ENCODE measurements at places on chromosomes 16 and 17.

DNA sequence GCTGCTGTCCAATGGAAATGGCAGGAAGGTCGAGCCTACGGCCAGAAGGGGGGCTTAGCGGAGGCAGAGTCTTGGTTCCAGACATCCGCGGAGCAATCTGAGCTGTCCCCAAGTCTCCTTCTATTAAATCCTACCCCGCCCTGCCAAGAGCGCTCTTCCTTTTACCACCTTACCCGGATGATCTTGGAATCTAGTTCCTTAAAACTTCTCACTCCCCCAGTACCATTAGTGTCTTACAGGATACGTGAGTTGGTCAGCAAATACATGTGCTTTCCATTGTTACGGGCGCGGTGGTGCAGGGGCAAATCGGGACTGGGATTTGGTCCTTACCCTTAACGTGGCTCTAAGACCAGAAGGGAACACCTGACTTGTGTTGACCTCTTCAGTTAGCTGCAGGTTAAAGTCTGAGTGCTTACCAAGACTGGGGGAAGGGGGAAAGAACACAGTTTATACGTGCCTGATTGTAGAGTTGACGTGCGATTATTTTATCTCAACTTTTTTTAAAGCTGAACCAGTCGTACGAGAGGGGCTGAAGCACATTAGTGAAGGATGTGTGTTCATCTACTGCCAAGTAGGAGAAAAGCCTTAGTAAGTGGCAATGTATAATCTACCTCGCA is 495 bp downstream of the TXNDC17 start:
- no peak for DNase-seq

- no peak for DNase-seq
Observed at GRCh38 chr16:2455081-2455845, 4.6 kb upstream of the TEDC2 start.

- peak; percentile 74 for DNase-seq
Observed at GRCh38 chr17:29592850-29593551, at the start of gene ANKRD13B. TSS of gene ANKRD13B (plus strand) at chr17:29593132. CDS start at chr17:29593622, 490 bp downstream.

DNA sequence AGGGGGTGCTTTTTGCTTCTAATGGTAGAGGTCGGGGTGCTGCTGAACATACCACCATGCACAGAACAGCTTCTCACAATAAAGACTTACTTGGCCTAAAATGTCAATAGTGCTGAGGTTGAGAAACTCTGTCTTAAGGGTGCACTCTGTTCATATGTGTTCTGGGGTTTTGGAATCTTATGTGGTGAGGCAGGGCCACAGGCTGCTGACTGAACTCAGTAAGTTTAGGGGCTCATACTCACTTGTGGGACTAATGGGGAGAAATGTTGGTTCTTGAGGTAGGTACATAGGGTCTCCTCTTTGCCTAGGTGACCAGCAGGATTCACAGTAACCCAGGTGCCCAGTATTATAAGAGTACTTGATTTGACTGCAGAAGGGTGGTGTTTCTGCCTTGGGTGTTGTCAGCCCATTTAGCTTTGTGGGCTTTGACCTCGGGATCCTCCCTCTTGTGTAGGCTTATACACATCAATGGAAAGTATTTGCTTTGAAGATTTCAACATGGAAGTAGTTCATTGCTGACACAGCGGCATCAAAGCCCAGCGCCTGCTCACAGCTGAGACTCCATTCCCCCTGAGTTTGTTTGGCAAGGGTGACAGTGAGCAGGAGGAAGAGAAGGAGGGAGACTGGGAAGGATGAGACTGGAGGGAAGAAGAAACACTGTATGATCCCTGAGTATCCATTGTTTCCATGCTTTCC is 17.2 kb downstream of the SLC7A6 start:
- DNase-seq, result no peak

GRCh38 chr17:59892251-59892923 is 356 bp downstream of the TUBD1 start:
- DNase-seq, result no peak

DNA sequence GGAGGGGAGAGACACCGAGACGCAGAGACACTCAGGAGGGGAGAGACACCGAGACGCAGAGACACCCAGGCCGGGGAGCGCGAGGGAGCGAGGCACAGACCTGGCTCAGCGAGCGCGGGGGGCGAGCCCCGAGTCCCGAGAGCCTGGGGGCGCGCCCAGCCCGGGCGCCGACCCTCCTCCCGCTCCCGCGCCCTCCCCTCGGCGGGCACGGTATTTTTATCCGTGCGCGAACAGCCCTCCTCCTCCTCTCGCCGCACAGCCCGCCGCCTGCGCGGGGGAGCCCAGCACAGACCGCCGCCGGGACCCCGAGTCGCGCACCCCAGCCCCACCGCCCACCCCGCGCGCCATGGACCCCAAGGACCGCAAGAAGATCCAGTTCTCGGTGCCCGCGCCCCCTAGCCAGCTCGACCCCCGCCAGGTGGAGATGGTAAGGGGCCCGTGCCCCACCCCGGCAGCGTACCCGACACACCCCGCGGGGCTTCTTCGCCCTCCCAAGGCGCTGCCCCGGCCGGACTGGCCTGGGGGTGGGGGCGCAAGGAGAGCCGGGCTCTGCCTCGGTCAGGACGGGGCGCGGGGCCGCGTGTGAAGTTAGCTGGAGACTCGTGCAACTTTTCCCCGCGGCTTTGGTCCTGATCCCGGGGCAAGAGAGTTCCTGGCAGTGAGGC is 427 bp downstream of the PPP1R1B start:
- DNase-seq, result no peak

- DNase-seq, result no peak
Observed at GRCh38 chr17:37062021-37062420, 113.3 kb downstream of the AATF start.

- peak; percentile 40 for DNase-seq
Observed at GRCh38 chr17:56478836-56479447, 114.6 kb upstream of the NOG start.

- DNase-seq, result no peak
Observed at GRCh38 chr17:54899721-54900456, 763 bp upstream of the TOM1L1 start.

GRCh38 chr17:66904760-66905624 is 59.5 kb upstream of the CACNG4 start:
- no peak for DNase-seq

GRCh38 chr17:17837380-17837821 is 615 bp upstream of the SREBF1 start:
- no peak for DNase-seq

GRCh38 chr16:89572485-89573205 is 2.9 kb upstream of the CPNE7 start:
- DNase-seq, result no peak

DNA sequence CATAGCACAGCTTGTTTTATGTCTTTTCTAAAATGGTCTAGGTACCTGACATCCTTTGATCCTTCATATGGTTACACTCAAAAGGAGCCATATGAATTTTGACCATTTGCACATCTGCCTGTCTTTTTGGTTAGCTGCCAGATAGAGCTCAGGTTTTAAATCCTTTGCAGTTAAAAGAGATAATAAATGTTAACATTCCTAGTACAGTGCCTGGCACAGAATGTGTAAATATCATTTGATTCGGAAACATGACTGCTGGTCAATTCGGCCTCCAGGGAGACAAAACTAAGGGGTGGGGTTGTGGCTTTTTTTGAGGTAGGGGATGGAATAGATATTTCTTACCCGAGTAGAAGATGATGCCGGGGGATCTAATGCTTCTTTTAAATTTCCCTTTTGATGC is 64.2 kb downstream of the FTO start:
- no peak for DNase-seq

DNA sequence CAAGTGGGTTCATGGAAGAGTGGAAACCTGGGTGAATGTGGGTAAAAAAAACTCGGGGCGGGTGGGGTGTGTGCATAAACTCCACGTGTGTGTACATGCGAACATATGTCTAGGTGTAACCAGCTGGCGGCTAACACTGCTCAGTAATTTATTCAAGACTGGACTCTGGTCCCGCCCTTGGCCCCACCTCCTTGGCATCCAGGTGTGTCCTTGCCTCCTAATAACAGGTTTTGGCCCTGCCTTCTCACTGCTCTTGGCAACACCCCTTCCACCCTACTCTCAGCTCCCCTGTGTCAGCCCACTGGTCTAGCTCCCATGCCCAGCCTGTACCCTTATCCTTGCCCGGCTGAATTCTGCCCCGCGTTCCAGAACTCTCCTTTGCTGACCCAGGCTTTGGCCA is 8.3 kb downstream of the FLII start:
- DNase-seq, result no peak

DNA sequence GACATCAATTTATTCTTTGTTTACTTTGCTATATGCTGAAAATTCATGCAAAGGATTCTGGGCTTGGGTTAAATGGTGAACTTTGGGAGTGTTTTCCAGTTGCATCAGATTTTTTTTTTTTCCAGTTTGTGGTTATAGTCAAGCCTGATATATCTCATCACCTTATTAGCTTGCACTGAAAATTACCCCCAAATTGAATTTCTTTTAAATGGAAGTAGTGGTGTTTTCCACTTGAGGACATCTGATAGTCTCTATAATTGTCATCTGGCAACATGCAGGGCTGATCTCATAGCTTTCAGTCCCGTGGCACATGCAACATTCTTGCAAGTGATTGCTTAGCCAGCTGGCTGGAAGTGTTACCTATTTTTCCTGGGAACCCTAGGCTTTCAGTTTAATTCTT is 4.7 kb upstream of the KRTAP3-1 start:
- DNase-seq, result no peak

DNA sequence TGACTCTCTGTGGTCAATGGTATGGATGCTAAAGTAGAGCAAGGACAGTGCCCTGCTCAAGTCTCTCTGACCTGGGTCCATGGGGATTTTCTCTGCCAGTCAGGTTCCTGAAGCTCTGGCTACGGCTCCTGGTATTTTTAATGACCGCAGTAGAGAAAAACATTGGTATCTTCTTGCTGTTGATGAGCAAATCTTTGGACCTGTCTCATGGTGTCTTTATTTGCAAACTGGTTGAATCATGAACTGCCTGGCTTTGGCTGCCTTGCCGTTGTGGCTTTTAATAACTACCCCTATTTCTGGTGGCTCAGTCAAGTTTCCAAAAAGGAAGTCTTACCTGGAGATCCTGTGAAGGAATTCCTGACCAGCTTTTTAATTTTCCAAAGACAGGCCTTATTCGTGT is 8.7 kb downstream of the FAM234A start:
- DNase-seq, result no peak

DNA sequence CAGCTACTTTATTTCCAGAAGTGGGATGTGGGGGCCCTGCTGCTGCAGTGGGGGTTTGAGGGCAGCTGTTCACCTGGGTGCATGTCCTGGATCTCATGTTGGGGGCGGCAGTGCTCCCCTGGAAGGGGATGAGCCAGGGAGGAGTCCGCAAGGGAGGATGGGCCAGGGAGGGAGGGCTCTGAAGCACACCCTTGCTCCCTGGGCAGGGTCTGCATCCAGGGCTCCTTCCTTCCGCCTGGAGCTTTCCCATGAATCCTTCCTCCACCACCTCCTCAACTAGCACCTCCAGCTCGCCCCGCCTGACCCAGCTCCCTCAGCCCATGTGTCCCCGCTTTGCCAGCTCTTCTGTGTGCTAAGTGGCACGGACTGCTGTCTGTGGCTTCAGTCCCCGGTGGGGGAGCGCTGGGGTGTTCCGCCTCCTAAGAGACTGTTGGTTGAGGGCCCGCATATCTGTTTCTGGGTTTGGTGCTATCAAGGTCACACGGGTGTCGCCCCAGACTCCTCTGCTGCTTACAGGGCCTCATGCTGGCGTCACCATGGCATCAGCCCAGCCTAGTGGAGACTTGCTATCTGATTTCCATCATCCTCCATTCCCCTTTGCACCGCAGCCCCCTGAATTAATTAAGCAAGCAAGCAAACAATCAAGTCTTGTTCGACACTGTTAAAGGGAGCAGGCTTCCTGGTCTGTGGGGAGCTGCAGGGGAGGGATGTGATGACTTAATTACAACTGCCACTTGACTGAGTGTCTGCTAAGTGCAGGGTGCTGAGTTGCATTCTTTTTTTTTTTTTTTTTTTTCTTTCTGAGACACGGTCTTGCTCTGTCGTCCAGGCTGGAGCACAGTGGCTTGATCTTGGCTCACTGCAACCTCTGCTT is 71.8 kb downstream of the PRKCA start:
- DNase-seq, result no peak

- no peak for DNase-seq
Observed at GRCh38 chr17:35705705-35706104, 25.7 kb upstream of the RASL10B start.

- DNase-seq, result no peak
Observed at GRCh38 chr16:86579268-86580062, 1.1 kb downstream of the FOXL1 start.

- DNase-seq, result no peak
Observed at GRCh38 chr17:32385121-32385520, 35.2 kb downstream of the ZNF207 start.

DNA sequence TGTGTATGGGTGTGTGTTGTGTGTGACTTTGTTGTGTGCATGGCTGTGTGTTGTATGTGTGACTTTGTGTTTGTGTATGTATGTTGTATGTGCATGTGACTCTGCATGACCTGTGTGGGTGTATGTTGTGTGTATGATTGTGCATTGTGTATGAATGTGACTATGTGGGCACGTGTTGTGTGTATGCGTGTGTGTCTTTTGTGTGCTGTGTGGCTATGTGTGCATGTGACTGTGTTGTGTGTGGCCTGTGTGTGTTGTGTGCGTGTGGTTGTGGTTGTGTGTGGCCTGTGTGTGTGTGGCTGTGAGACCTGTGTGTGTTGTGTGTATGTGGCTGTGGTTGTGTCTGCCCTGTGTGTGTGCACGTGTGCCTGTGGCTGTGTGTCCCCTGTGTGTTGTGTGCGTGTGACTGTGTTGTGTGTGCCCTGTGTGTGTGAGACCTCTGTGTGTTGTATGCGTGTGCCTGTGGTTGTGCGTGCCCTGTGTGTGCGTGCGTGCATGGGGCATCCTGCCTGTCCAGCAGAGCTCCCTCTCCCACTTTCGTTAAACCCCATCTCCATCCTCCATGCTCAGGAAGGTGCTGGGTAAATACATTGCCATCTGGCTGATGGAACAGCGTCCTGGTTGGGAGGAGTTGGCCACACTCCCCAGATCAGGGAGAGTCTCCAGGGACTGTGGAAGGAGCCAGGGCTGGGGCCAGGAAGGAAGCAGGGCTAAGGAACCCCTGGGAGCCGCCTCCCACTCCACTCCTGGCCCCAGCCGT is 90.1 kb upstream of the GSE1 start:
- peak; percentile 53 for DNase-seq

DNA sequence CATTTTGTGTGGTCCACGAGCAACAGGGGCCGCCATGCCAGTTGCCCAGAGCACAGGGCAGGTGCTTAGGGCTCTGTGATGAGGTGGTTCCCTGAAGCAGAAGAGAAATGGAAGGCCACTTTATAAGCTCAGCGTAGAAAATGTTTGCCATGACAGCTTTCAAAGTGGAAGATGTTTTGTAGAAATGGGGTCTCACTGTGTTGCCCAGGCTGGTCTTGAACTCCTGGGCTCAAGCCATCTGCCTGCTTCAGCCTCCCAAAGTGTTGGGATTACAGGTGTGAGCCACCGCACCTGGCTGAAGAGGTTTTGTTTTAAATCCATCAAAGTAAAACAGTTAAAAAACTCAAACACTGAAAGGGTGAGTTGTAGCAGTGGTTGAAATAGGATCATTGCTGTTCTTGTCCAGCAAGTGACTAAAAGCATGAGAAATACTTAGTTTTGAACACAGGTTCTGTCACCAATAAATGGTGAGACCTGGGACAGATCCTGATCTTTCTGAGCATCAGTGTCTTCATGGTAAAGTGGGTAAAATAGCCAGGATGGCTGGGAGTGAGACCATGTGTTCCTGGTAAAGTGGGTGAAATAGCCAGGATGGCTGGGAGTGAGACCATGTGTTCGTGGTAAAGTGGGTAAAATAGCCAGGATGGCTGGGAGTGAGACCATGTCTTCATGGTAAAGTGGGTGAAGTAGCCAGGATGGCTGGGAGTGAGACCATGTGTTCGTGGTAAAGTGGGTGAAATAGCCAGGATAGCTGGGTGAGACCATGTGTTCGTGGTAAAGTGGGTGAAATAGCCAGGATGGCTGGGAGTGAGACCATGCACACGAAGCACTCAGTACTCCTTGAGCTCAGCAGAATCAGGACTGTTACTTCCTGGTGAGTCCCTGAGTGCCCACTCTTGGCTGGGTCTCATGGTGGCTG is 46.0 kb downstream of the BANP start:
- DNase-seq, result no peak
